ENCODE measurements at places on chromosomes 1 and 21.

DNA sequence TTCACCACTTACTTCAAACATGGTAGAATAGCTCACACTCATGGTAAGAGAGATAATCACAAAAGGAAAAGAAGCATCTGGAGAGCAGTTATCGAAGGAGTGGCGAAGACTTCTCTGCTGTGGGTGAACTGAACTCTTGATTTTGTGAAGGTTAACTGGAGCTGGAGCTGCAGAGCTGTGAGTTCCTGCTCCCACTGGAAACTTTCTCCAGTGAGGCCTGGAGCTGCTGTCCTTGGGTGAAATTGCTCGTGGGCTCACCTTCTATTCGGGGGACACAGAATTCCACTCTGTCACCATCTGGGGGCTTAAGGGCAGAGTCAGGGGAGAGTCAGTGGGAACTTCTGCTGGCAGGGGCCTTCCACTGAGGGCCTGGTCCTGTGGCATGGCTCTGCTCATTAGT is 45.9 kb downstream of the MAB21L3 start:
- H3K4me3 ChIP-seq = no peak overlapping the region
- no peaks in the 10 kb centered on the region for H3K36me3 ChIP-seq
- no peak overlapping the region for H3K27ac ChIP-seq

GRCh38 chr1:5917591-5918274 is 74.5 kb downstream of the NPHP4 start:
- H3K27me3 ChIP-seq = no peaks in the 10 kb centered on the region
- no peak for DNase-seq

DNA sequence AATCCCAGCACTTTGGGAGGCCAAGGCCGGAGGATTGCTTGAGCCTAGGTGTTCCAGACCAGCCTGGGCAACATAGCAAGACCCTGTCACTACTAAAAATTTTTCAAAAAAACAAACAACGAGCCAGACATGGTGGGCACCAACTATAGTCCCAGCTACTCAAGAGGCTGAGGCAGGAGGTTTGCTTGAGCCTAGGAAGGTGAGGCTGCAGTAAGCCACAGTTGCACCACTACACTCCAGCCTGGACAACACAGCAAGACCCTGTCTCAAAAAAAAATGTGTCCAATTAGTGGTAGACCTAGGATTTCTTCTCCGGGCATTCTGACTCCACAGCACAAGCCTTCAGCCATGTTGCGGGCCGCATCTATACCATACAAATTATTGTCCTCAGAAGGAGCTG is 6.7 kb upstream of the IGSF8 start:
- no peaks in the 10 kb centered on the region for H3K36me3 ChIP-seq
- no peak overlapping the region for H3K4me3 ChIP-seq
- H3K4me1 ChIP-seq = peaks cover 17% of the 10 kb centered on the region
- peaks cover 7% of the 10 kb centered on the region for H3K27me3 ChIP-seq
- no peak for DNase-seq
- no peak overlapping the region for H3K27ac ChIP-seq

DNA sequence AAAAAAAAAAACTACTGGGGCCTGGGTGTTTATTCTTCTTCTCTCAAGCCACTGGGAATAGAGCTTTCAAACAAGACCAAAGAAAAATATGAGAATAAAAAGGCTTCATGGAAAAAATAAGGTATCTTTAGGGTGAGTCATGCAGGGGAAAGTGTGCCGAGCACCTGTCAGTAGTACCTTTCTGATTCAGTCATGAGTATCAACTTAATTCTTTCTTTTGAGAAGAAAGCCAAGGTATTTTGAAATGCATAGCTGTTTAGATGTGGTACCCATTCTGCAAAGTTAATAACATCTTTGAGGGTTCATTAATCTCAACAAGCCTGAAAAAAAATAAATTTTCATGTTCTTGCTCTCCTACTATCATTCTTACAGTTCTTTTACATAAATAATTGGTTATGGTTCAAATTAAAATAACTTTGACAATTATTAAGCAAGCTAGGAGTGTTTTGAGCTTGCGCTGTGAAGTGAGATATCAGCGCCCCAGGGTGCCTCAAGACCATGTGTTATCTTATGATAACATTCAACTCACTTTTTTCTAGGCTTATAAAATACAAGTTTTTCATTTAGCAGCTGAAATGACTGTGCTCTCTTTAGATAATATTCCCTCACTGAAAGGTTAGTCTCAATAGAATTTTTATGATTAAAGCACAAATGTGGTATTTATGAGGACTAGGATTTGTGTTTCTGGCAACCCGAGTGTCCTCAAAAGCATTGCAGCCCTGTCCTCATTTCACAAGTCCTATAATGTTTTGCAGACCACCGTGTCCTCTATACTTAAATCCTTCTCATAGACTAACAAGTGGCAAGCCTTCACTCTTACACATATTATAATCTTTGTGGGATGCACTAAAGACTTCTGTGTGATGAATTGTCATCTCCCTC is 138.6 kb downstream of the SLC44A5 start:
- H3K27me3 ChIP-seq = peaks cover 2% of the 10 kb centered on the region
- DNase-seq = no peak
- no peaks in the 10 kb centered on the region for H3K4me1 ChIP-seq
- H3K4me3 ChIP-seq = no peak overlapping the region

DNA sequence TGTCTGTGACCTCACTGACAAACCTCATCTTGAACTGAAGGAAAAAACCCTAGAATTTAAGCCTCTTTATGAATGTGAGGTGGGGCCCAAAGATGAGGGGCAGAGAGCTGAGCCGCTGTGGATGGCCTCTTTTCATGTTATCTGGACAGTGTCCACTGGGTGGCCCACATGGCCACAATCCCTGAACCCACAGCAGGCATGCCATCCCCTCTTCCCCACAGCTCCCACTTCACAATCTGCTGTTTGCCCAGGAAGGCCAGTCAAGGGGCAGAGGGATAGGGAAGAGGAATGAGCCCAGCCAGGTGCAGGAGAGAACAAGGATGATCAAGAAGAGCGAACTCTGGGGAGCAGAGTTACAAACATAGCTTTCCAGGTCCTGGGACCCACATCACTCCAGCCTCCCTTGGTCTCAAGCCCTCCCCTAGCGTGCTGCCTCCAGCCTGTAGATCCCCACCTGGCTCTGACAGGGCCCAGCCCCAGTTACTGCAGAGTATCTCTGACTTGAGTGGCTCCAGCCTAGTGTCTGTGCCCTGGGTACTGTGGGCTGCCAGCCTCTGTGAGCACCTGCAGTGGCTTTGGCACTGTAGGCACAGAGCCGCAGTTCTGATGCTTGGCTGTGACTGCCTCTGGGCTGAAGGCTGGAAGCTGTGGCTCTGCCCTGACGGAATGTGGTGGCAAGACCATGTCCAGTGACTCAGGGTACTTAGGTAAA is 1.9 kb upstream of the SLFNL1 start:
- no peak overlapping the region for H3K27ac ChIP-seq
- H3K36me3 ChIP-seq = peaks cover 16% of the 10 kb centered on the region
- no peak overlapping the region for H3K4me3 ChIP-seq
